Foreskin keratinocyte (primary cell): ENCODE measurements at places on chromosomes 5 and 9.

DNA sequence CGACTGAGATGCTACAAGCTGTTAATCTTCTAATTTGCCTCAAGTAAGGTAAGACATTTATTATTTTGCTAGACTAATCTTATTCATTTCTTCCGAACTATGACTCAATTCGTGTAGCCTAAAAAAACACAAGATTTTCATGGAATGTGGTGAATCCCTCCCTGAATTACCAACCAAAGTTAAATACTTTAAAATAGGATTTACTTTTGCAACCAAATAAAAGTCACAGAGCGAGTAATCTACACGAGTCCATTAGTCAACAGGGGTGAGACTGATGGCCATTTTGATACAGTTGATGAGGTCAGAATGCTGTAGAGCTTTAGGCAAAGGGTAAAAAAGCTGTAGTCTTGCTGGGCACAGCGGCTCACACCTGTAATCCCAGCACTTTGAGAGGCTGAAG, 13.1 kb upstream of the BNC2 start:
- DNase-seq: no peak

DNA sequence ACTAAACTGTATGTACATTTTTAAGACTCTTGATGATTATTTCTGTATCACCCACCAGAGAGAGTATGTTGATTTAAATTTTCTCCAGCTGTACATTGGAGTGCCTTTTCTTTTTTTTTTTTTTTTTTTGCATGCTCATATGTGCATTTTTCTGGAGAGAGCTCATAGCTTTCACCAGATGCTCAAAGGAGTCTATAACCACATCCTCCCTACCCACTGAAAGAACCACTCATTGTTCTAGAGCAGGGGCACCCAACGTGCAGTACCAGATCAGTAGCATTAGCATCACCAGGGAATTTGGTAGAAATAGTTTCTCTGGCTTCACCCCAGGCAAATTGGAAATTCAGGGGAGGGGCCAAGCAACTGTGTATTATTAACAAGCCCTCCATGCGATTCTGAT, 53.9 kb upstream of the TMEM171 start:
- DNase-seq: peak; percentile 74

DNA sequence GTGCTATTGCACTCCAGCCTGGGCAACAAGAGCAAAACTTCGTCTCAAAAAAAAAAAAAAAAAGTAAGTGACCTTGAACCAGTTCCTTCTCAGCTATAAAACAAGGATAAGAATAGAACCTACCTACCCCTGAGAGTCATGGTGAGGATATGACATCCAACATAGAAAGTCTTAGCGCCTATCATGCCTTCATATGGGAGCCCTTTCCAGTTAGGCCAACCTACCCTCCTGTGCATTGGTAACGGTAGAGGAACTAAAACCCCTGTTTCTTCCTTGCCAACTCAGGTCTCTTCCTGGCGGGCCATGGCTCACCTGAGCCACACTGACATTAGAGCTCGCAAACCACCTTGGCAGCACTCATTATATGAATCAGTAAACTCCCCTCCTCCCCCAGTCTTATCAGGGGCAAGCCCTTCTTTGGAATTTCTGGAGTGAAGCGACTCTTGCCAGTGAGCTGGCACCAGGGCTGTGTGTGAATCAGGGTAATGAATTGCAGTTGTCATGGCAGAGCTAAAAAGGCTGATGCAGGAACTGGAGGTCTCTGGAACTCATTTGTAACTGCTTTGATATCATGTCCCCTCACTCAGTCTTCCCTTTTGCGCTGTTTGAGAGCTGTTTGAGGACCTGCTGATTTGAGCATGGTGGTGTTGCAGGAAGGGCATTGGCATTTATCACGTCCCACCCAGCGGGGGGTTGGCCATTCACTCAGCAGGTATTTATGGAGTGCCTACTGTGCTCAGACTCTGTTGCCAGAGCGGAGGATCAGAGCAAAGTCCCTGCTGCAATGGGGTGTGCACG, 10.3 kb downstream of the WWC1 start:
- peak; percentile 91 for DNase-seq

GRCh38 chr5:124583469-124584350, 162.7 kb downstream of the ZNF608 start:
- DNase-seq: peak; percentile 77

DNA sequence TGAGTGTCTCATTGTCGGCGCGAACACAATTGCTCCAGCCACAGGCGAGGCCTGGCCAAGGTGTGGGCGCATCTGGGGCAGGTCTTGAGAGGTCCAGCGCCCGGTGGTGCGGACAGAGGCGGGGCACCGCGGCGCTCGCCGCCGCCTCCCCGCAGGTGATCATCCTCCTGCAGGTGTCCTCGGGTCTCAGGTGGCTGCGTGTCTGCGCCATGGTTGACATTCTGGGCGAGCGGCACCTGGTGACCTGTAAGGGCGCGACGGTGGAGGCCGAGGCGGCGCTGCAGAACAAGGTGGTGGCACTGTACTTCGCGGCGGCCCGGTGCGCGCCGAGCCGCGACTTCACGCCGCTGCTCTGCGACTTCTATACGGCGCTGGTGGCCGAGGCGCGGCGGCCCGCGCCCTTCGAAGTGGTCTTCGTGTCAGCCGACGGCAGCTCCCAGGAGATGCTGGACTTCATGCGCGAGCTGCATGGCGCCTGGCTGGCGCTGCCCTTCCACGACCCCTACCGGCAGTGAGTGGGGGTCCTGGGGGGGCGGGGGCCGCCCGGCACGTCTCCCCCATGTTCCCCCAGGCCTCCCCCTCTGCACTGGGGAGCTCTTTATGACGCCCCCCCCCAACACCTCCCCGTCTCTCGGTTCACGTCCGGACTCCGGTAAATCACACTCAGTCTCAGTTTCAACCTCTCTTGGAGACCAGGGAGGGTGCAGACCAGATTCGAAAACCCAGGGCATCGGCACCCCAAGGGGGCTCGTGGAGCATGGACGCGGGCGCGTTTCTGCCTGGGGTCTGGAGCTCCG, 446 bp downstream of the NXNL2 start:
- no peak for DNase-seq

- peak; percentile 19 for DNase-seq
Observed at GRCh38 chr5:170623576-170624181, 119.9 kb downstream of the KCNIP1 start.
